Activated naive CD4-positive, alpha-beta T cell (primary cell): ENCODE measurements at places on chromosomes 11 and 22.

- DNase-seq: peak; percentile 61
Observed at GRCh38 chr11:61679893-61680621, at the start of gene DAGLA. TSS of gene DAGLA (plus strand) at chr11:61680391. CDS start at chr11:61720156, 39,765 bp downstream.

- no peak for DNase-seq
Observed at GRCh38 chr11:39932966-39933365, 1526.5 kb downstream of the LRRC4C start.

GRCh38 chr22:46068181-46068592, 82.1 kb upstream of the PPARA start:
- DNase-seq: no peak

- DNase-seq: no peak
Observed at GRCh38 chr11:1373536-1374214, 16.1 kb upstream of the BRSK2 start.

GRCh38 chr11:114774599-114775361, 96.5 kb downstream of the NXPE2 start:
- no peak for DNase-seq

DNA sequence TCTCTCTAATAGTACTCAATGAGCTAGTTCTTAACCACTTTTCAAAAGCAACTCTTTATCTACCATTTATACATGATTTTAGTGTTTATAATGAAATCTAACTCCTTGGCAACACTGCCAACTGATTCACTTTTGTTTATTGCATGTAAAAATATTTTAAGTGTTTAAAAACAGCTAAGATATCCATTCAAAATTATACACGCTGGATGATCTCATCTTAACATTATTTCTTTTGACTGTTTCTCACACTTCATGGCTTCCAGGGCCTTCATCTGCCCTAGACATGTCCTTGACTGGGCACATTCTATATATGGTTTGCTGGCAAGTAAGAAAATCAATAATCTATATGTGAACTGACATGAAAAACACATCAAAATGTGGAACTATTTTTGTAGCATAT, 414.6 kb upstream of the LUZP2 start:
- no peak for DNase-seq

DNA sequence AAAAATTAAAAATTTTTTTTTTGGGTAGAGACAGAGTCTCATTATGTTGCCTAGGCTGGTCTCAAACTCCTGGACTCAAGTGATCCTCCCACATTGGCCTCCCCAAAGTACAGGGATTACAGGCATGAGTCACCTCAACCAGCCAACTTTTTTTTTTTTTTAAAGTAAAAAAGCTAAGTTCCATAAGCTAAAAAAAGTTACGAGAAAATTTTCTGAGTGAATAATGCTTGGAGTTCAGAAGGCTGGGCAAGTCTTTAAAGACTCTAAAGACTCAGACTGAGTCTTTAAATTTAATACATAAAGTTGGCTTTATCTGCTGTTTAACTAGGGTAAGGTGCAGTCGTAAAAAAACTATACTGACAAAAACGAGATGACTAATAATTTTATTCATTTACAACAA, 5.6 kb downstream of the DDX6 start:
- no peak for DNase-seq

DNA sequence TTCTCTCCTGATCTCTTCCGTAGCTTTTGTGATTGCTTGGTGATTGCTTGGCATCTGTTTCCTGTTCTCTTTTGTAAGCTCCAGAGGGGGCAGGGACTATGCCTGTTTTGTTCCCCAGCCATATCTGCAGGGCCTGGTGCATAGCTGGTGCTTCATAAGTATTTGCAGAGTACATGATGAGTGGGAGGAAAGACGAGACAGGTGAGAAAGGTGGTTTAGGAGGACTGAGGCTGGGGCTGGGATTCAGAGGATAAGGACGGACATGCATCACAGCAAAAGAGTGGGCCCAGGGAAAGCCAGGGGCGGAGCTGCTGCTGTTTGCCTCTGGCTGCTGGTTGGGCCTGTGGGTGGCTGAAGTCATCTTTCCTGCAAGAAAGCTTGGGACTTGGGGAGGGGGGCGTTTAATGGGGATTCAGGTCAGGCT, 62.4 kb downstream of the DSCAML1 start:
- DNase-seq: no peak

DNA sequence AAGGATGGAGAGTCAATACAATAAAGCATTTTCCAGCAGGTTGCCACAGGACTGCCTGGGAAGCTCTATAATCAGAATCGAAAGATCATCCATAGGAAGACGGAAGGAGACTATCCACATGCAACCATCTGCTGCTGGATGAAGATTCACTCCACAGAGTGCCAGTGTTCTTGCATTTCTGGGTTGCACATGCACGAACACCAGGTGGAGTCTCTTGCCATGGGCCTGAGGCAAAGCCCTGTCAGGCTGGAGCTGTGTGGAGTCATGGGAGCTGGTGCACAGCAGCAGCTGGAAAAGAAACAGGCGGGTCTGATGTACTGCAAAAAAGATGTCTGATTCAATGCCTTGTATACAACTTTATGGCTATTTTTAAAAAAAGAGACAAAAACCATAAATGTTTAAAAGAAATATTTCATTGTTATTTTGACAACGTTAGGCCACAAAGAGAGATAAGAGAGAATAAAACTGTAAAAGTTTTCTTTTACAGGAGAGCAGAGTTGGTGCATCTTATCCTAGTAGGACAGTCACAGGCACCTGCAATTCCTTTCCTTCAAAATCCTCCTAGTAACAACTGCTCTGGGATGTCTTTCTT, 12.9 kb upstream of the FAT3 start:
- DNase-seq: no peak

GRCh38 chr11:80417681-80418080, 976.9 kb upstream of the TENM4 start:
- no peak for DNase-seq

GRCh38 chr22:29309332-29310064, 3.0 kb downstream of the GAS2L1 start:
- DNase-seq: no peak

DNA sequence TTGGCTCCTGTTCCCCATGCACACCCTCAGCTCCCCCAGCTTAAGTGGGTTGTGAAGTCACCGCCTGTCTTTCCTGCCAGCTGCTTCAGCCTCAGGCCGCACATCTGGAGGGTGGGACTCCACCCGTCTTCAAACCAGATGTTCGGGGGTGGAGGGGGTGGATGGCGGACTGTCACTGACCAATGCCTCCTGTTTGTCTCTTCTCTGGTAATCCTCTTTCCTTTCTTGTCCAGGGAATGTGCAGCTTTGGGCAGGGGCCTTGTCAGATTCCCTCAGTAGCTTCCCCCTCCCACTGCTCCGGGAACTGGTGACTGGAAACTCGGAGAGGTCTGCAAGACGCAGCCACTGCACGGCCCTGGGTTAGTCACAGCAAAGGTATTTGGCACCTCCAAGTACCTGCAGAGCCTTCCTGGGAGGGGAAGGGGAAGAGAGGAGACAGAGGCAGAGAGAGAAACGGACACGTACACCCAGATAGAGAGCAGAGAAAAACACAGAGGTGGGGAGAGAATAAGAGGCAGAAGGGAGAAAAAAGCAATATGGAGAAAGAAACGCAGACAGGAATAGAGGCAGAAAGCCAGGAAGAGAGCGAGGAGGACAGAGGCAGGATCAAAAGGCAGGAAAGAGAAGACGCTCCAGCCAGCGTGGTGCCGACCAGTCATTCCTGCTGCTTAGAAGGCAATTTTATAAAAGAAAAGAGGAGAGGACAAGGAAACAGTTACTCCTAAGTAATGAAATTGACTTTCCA, 56.1 kb upstream of the TIMP3 start:
- no peak for DNase-seq

- no peak for DNase-seq
Observed at GRCh38 chr11:19444231-19444630, 203.5 kb upstream of the E2F8 start.

DNA sequence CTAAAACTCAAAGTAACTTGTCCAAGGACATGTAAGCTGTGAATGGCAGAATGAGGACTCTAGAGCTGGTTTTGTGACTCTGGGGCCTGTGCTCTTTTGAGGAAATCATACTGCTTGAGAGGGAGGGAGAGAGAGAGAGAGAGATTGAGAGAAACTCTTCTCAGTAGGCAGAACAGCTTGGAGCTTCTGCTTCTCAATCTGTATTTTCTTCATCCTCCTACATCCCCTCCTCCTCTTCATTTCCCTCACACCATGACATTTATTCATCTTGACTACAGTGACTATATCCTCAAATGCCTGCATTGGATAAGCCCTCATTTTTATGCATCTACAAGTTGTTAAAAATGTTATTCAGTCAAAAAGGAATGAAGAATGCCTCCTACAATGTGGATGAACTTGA, 23.7 kb upstream of the OR10D3 start:
- no peak for DNase-seq

- no peak for DNase-seq
Observed at GRCh38 chr11:99592266-99592665, 571.5 kb downstream of the CNTN5 start.

GRCh38 chr11:8363921-8364320, 100.2 kb upstream of the LMO1 start:
- DNase-seq: no peak

DNA sequence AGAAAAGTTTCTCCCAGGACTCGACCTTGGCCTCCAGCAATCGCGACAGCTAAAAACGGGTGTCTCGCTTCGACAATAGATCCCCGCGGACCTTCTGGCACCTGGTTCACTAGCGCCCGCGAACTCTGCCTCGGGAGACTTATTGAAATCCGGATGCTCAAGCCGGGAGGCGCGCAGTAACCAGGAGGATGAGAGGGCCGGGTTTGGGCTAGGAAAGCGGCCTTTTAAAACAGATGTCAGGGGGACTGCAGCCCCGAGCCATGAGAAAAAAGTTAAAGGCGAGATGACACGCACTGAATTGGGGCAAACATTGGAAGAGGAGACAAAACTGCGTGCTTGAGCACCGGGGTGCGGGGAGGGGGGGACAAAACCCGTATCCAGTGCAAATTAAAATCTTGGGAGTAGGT, 637 bp upstream of the ZBTB16 start:
- DNase-seq: no peak

GRCh38 chr22:32542066-32542676, 67.6 kb downstream of the FBXO7 start:
- no peak for DNase-seq

GRCh38 chr11:66317723-66318599, 1.1 kb upstream of the CD248 start:
- DNase-seq: no peak

DNA sequence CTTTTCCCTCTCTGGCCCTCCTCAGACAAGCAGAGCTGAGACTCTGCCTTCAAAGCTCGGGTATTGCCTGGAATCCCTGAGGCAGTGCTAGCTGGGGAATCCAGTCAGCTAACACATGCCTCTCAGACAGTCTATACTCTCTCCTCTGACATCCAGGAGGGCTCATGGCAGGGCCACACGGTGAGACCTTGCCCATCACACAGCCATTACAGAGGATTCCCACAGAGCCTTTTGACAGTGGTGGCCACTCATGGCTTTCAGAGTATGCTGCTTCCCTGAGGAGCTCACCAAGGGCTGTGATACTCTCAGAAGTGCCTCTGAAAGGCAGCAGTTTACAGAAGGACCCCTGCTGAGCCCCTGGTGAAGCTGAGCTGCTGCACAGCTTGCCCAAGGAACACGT, 165.3 kb downstream of the RRAS2 start:
- DNase-seq: no peak

GRCh38 chr22:41863472-41863871, 30.6 kb downstream of the SREBF2 start:
- no peak for DNase-seq
